G401 (cell line): ENCODE measurements at places on chromosomes 3 and 15. TPM values are rescaled to one million over a fixed set of nuclear protein-coding genes. Genes with fewer than 3 reads are reported as not detected.
A peak's percentile ranks its signal among the peaks of the same experiment; 100 is the strongest.

GRCh38 chr3:155745795-155746550 lies 1.1 kb upstream of the PLCH1 start:
- peak; percentile 52 for DNase-seq

DNA sequence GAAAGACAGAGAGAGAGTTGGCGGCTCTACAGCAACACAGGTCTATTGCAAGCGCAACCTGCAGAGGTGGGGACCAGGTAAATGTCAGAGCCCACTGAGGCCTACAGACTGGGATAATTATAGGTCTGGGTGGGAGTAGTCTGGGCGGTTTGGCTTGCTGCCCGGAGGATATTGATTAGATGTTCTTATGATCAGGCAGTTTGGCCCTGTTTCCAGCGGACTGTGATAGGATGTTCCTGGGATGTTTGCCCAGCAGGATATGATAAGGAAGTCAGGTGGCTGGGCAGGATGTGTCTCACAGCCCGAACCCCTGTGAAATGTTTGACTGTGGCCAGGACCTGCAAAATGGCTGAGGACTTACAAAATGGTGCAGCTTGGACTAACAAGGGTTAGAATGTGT lies 364.9 kb downstream of the NAALADL2 start:
- DNase-seq = no peak

DNA sequence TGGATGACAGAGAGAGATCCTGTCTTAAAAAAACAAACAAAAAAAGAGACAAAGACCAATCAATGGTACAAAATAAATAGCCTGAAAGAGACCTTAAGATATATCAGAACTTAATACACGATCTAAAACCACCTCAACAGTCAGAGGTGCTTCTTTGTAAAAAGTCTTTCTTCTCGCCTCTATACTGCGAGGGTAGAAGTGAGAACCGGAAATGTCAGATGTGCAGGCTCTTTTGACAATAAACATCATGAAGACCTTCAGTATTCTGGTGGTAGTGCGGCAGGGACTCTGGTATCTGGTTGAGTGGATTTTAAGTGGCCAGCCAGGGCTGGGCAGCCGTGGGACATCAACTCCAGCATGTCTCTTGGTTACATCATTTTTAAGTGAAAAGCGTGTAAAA lies 30.0 kb downstream of the RUBCN start:
- DNase-seq = no peak

- no peak for DNase-seq
Observed at GRCh38 chr15:49876401-49877038, 242.5 kb downstream of the ATP8B4 start.

DNA sequence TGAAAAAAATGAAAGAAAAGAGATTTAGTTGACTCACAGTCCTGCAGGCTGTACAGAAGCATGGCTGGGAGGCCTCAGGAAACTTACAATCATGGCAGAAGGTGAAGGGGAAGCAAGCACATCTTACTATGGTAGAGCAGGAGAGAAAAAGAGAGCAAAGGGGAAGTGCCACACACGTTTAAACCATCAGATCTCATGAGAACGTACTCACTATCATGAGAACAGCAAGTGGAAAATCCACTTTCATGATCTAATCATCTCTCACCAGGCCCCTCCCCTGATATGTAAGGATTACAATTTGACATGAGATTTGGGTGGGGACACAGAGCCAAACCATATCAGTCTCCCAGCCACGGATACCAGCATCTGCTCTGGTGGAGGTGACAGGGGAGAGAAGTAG lies 50.8 kb upstream of the CPOX start:
- no peak for DNase-seq

DNA sequence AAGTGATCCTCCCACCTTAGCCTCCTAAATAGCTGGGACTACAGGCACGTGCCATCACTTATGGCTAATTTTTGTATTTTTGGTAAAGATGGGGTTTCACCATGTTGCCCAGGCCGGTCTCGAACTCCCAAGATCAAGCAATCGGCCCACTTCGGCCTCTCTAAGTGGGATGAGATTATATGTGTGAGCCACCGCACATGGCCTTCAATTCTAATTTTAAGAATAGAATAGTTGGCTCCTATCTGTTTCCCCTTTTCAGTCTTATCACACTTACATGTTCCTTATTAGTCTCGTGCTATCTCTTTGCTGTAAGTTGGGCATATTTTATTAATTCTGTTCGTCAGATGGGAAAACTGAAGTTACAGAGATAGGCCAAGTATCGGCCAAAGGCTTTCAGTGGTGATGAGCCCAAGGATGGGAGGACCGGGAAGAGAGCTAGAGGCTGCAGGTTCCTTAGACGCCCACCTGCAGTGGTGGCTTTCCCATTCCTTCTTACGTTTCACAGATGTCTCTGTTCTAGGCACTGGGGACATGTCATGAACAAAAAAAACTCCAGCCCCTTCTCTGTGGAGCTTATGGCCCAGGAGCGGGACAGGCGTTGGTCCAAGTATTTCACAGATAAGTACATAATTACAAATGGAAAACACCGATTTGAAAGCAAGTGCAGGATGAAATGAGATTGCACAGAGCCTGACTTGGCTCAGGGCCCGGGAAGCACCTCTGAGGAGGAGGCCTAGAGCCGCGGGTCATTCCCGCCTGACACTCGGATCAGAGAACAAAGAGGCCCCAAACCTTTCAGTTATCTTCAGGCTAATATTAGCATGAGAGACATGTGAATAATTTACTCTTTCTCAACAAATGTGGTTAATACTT lies 91.1 kb upstream of the KLF13 start:
- peak; percentile 81 for DNase-seq

GRCh38 chr3:61315871-61316270 lies 64.6 kb upstream of the FHIT start:
- DNase-seq = no peak

GRCh38 chr3:160124224-160124623 lies 101.0 kb upstream of the C3orf80 start:
- DNase-seq = no peak

GRCh38 chr3:156761713-156762451 lies 64.3 kb upstream of the LEKR1 start:
- no peak for DNase-seq

Gene PSTPIP1
- not detected in 2 replicates for total RNA-seq

Gene TICRR
- total RNA-seq = 3.4 and 7.3 TPM in 2 replicates

Gene MYL3
- 5.8 and 7.4 TPM in 2 replicates for total RNA-seq

Gene LRRC31
- not detected in 2 replicates for total RNA-seq

Gene SHF
- 7.8 and 10.7 TPM in 2 replicates for total RNA-seq

Gene RBP2
- not detected in 2 replicates for total RNA-seq

Gene ZNF717
- total RNA-seq = 12.3 and 13.6 TPM in 2 replicates
